ENCODE measurements at places on chromosomes 5 and 9.
A peak's percentile ranks its signal among the peaks of the same experiment; 100 is the strongest.

DNA sequence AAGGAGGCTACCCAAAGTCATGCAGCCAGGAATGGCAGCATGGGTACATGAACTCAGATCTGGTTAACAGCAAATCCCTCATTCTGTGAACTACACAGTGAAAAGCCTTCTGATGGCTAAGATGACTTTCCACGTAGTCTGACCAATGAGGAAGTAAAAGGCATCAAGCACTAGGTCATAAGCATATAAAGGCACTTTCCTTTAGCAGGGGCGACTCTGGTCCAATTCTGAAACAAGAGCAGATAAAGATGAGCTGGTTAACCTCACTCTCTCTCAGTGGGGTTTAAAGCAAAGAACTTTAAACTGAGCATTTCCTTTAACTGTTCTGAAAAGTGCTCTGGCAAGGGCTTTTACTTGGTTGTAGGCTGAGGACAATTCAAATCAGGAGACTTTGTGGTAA lies 21.1 kb downstream of the PSMB7 start:
- no peak for DNase-seq

GRCh38 chr5:133794771-133795415 lies 173.5 kb downstream of the C5orf15 start:
- no peak for DNase-seq

- DNase-seq = no peak
These were observed 639.7 kb downstream of the CCDC171 start for GRCh38 chr9:16192403-16193017.

DNA sequence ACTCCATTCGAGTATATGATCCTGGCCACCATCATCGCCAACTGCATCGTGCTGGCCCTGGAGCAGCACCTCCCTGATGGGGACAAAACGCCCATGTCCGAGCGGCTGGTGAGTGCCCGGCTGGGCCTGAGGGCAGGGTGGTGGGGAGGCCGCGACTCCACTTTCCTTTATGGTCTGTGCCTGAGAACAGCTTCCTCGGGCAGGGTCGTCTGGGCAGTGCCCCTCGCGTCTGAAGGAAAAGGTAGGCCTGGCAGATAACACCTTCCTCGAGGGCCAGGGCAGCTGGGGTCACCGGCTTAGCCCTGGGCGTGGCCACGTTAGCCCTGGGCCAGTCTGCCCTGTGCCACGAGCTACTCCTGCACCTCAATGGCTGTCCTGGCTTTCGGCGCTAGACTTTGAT lies 1.5 kb downstream of the CACNA1B start:
- DNase-seq = no peak

DNA sequence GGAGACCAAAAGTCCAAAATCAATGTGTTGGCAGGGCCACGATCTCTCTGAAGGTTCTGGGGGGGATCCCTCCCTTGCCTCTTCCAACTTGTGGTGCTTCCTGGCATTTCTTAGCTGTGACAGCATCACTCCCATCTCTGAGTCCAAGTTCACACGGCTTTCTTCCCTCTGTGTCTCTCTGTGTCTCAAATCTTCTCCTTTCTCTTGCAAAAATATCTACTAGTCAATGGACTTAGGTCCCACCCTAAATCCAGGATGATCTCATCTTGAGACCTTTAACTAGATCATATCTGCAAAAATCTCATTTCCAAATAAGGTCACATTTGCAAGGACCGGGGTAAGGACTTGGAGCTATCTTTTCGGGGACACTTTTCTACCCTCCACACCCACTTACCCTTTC lies 186.1 kb downstream of the HSD17B3 start:
- DNase-seq = no peak

DNA sequence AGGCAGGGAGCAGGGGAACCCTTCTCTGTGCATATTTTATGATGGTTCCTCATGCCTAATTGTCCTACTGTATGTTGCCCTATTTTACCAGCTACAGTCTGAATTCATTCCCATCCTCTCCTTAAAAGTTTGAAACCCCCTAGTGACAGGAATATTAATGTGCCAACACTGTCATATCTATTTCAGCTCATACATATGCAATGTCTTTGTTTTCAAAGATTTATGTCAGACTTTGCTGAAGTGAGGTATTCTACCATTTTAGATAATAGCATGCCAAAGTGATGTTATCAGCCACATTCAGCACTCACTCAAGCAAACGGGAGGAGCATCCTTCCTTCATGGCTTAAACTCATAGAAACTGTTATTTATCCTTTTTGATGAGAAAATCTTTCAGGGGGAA lies 696.5 kb downstream of the NR2F1-AS1 start:
- no peak for DNase-seq

- DNase-seq = no peak
These were observed 45.3 kb upstream of the NAA35 start for GRCh38 chr9:85895685-85896084.

DNA sequence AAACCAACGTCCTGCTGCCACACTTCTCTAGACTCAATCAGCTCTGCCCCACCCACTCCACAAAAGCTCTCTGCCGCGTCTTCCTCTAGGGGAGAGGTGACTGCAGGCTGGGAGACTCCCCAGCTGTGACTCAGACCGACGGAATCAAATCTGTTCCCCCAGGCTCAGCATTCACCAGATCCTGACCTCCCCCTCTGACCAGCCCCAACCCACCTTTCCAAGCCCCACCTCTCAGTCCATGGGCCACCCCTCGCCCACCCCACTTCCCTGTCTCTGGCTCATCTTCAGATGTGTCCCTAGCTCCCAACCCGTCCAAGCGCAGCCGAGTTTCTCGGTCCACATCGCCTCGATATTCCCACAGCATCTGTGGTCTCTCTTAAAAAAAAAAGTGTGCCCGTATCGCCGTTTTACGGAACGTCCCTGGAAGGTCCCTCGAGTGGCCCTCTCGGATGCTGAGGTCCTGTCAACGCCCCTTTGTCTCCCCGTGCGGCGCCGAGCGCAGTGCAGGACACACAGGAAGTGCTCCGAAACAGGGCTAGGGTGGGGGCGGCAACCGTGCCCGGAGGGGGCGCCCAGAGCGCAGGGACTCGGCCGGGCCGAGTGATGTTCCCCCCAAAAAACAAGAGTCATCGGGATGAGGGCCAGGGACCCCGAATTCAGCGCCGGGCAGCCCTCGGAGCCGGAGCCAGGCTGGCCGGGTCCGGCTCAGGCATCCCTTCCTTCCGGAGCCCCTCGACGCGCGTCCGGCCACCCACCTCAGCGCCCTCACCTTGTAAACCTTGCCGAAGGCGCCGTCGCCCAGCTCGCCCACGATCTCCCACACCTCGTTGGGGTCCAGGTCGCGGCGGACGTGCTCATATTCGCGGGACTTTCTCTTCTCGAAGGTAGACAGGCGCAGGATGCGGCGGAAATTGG lies 649 bp downstream of the STK10 start:
- peak; percentile 74 for DNase-seq

Data from effector CD4-positive, alpha-beta T cell (primary cell).